T-cell (primary cell): ENCODE measurements at places on chromosomes 5 and 9. TPM values are rescaled to one million over a fixed set of nuclear protein-coding genes. Genes with fewer than 3 reads are reported as not detected.

The TOR2A gene
- total RNA-seq = 9.7 TPM

The RASEF gene
- total RNA-seq = not detected

The RAB24 gene
- 25.2 TPM for total RNA-seq

The TAS2R1 gene
- total RNA-seq = not detected

The FBP1 gene
- 3.9 TPM for total RNA-seq

The SAXO1 gene
- 0.19 TPM for total RNA-seq

The SHISAL2B gene
- total RNA-seq = not detected

The C9 gene
- total RNA-seq = 0.59 TPM

The RMRP gene
- total RNA-seq = 37,987 TPM

- no peak for DNase-seq
These were observed 65.4 kb upstream of the SPOCK1 start for GRCh38 chr5:137564398-137564961.

GRCh38 chr9:129328355-129329042 is 150.4 kb upstream of the IER5L start:
- no peak for DNase-seq

GRCh38 chr9:3662671-3663070 is 136.9 kb upstream of the RFX3 start:
- no peak for DNase-seq

- DNase-seq = peak; percentile 24
These were observed 41.0 kb upstream of the SEMA4D start for GRCh38 chr9:89538871-89539270.

DNA sequence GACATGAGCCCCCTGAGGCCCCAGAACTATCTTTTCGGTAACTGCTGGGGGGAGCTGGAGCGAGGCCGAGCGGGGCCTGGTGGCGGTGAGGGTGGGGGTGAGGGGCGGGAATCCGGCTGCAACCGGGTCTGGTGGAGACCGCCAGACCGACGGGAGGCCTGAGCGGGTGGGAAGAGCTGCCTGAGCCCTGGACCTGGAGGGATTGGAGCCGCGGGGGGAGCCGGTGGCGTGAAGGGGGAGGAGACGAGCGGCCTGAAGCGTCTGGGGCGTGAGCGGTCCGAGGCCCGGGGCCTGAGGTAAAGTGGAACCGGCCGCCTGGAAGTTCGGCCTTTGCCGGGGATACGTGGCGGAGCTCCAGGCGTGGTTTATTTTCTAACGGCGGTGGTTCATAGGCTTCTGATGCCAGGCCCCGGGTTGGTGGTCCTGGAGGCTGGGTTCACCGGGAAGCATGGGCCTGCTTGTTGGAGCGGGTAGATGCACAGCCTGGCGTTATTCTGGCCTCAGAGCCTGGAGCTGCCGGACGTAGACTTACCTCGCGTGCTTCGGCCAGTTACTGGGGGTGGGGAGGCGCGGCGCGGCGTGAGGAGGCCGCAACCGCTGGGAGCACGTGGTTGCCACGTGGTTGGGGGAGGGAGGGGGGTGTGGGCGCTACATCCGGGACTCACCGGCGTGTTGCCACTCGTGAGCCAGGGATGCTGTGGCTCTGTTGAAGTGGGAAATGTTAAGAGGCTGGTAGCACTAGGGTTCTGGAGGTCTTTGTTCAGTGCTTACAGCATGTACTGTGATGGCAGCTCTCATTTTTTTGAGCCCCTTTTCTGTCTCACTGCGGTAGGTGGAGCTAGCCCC is 544 bp downstream of the NPM1 start:
- DNase-seq = peak; percentile 84

DNA sequence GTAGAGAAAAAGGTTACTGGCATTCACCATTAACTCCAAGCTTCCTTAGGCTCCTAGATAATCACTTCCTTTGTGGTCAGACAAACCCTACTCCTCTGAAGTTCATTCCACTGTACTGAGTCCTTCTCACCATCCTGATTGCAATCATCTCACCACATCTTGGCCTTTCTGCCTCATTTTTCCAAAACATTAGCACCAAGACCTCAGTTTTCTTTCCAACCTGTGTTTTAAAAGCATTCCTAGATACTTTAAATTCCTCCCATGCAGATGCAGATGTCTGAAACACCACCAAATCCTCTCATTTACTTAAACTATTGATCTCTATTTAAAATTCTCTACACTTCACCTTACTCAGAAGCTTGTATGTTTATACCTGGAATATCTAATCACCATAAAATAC is 961.3 kb upstream of the CTNND2 start:
- DNase-seq = no peak

DNA sequence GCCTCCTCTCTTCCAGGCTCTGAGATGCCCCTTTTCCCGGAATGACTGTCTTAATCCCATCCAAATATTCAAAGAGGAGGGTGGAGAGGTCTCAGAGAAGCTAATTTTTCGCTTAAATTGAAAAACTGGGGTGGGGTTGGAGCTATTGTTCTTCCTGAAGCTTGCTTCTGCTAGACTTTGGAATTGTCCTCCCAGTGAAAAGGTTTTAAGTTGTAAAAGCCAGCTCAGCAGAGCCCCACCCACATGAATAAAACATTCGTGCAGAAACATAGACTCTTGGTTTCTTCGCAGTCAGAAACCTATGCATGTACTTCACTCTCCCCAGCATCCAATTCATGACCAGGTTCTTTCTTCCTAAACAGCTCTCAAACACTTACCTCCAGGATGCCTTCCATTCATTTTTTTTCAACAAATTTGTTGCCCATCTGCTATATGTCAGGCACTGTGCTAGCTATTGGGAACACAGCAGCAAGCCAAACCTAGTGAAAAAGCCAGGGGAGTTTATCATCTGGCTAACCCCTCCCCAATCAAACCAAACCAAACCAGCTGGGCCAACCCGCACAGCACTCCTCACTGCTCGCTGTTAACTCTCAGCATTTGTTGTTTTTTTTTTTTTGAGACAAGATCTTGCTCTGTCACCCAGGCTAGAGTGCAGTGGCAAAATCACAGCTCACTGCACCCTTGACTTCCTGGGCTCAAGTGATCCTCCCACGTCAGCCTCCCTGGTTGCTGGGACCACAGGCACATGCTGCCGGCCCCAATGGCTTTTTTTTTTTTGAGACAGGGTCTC is 37.9 kb upstream of the OCLN start:
- DNase-seq = no peak

- no peak for DNase-seq
These were observed 13.7 kb upstream of the KIF4B start for GRCh38 chr5:154999865-155000264.

DNA sequence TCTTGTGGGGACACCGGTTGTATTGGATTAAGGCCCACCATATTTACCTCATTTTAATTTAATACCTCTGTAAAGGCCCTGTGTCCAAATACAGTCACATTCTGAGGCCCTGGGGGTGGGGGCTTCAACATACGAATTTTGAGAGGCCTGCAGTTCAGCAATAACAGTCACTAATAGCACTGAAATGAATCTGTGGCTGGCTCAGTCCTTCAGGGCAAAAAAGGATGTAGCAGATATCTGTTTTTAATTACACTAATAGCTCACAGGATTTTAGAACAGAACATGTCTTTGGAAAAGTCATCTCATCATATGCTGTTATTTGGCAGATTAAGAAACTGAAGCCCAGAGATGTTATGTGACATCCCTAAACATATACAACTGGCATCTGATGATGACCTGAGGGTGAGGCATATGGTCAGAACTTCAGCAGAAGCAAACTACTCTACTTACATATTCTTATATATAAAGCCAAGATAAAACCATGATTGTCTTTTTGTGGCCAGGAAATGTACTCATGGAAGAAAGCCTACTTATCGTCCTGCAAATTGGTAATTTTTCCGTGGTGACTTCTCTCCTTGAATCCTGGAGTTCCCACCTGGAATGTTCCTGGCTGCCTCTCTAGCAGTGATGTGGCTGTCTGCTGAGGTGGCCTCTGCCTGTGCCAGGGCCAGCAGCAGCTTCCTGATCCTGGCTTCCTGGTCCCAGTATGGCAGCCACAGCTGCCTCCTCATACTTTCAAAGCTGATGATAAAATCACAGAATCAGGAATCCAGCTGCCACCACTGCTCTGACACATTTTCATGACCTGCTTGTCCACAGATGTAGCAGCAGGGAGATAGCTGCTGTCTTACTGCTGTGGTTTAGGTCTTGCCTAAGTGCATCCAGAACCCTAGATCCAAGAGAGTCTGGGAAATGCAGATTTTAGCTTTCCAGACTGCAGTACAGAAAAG is 72.1 kb upstream of the ANKRD55 start:
- no peak for DNase-seq

DNA sequence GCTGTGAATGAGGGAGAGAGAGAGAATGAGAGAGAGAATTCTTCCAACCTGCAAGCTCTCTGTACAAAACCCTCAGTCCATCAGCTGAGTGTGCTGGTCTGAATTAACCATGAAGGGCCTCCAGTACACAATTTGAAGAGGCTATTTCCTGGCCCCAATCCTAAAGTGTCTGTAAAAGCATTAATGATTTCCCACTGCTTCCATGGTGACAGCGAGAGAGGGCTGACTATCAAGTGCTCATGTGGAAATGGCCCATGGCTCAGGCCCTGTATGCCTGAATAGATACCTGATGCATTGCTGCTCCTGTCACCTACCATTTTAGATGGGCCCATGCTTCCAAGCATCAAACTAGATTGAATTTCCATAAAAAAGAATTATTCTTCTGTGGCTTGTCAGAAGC is 592.4 kb downstream of the KIF4B start:
- DNase-seq = no peak

GRCh38 chr5:128649192-128649591 is 111.1 kb upstream of the FBN2 start:
- no peak for DNase-seq

DNA sequence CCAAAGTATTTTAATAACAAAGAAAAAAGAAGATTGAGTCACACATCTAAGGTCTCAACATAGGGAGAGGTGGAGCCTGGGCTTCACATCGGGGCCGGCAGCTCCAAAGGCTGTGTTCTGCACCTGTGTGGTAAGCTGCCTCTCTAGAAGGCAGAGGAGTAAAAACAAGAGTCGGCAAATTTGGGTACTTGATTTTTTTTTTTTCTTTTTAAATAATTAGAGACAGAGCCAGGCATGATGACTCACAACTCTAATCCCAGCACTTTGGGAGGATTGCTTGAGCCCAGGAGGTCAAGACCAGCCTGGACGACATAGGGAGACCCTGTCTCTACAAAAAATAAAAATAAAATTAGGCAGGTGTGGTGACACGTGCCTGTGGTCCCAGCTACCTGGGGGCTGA is 4.7 kb downstream of the URM1 start:
- no peak for DNase-seq

GRCh38 chr9:13608451-13608850 is 329.0 kb upstream of the MPDZ start:
- DNase-seq = no peak

DNA sequence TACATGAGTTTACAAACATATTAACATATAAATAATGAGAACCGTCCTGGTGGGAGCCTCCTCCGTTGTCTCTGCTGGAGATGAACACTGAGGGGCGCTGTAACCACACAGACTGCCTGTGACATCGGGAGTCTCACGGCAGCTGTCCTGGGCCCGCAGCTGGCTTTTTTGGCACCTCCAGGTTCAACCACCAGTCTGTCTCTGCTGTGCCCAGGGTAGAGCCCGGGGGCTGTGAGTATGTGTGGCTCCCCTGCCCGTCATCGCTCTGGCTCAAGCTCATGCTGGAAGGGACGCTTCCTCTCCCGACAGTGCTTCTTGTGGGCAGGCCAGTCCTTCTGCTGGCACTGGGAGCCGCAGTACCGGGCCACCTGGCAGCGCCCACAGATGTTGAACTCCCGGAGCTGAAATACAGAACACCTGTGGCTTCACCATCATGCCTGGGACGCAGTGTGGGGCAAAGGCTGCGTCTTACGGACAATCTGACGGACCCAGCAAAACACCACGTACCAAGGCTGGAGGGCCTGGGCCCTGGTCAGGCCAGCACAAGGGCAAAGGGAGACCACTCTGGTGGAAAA is 3.6 kb upstream of the DPH7 start:
- DNase-seq = no peak

DNA sequence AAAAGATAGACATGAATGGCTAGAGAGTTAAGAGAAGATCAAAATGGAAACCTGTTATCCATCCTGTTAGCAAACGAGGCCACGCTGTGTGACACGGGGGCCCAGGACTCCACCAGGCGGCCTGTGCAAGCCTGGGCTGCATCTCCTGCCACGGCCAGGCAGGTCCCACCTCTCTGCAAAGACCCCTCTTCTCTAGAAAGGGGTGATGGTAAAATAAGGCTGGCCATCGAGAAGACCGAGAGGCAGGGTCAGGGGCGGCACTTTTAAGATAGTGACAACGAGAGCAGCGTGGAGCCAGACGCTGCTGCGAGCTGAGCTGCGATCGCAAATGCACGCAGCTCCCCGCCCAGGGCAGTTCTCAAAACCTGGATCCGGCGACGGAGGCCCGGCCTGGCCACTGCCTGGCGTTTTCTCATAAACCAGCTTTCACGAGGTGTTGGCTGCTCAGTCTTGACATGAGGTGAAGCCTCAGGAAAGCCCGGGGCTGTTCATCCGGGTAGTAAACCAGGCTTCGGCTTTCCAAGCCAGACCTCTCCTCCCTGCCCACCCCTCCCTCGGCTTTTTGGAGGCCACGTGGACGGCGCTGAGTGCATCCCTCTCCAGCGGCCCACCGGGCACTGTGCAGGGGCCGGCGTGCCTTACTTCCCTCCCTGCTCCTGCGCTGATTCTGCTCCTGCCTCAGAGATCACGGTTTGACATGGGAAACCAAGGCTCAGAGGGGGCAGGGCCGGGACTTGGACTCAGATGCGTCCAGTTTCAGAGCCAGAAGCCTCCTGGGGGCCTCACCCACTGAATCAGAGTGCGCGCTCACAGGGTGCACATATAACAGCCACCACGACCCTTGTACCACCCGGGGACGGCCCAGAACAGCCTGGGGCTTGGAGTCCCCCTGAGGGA is 151.6 kb upstream of the PHYKPL start:
- no peak for DNase-seq

- no peak for DNase-seq
These were observed 124.9 kb downstream of the TMEM167A start for GRCh38 chr5:82952326-82952725.

GRCh38 chr9:33445389-33446239 is 1.8 kb downstream of the AQP3 start:
- DNase-seq = peak; percentile 47

DNA sequence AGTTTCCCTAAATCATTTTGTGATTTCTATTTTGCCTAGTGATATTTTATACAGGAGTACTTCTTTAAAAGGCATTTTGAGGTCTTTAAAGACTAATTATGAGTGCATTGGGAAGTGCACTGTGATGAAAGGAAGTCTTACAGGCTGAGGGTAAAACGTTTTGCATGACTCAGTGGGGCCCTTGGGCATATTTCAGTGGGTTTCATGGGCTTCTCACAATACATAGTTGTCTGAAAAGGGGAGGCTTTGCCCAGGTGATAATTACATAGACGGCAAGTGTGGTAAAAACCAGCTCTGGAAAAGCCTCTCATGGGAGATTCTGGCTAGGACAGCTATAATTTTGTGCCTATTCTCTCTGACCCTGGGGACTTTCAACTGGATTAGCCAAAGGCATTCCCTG is 387.2 kb downstream of the ARHGEF28 start:
- DNase-seq = no peak
